ENCODE measurements at places on chromosomes 3 and 15. TPM values are rescaled to one million over a fixed set of nuclear protein-coding genes. Genes with fewer than 3 reads are reported as not detected.
A peak's percentile ranks its signal among the peaks of the same experiment; 100 is the strongest.

The CHRM5 gene
- not detected for total RNA-seq

The CTXND1 gene
- 1.3 TPM for total RNA-seq

The SLC9A9 gene
- 17.0 TPM for total RNA-seq

The SV2B gene
- total RNA-seq, result 1.2 TPM

- no peak for DNase-seq
Observed at GRCh38 chr15:52491472-52491871, 37.2 kb downstream of the MYO5A start.

DNA sequence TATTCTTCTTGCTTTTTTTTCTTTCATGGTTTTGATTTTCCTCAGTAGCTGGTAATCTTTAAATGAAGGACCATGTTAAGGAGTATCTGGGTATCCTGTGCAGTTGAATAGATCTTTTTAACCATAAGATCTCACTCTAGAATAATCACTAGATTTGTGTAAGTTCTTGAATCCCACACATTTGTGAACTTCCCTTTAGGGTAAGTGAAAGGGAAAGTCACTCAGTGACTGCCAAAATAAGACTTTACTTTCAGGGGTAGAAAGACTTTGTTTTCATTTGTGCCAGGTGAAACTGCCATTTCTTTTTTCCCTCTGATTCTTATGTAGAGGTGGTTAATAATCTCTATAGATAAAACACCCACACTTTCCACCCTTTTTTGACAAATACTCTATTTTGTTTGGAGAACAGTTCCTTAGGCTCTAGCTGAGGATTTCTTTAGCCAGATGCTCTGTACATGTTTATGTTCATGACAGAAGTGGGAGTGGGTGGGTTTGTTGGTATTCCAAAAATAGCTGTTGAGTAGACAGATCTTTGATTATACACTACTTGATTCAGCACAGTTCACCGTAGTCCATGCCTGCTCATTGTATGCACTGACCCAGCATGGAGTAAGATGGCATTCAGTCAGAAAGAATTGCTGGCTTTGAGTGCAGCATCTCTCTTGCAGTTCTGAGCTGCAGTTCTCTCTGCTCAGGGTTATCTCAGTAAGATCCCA is 28.5 kb downstream of the LRRC49 start:
- no peak for DNase-seq

DNA sequence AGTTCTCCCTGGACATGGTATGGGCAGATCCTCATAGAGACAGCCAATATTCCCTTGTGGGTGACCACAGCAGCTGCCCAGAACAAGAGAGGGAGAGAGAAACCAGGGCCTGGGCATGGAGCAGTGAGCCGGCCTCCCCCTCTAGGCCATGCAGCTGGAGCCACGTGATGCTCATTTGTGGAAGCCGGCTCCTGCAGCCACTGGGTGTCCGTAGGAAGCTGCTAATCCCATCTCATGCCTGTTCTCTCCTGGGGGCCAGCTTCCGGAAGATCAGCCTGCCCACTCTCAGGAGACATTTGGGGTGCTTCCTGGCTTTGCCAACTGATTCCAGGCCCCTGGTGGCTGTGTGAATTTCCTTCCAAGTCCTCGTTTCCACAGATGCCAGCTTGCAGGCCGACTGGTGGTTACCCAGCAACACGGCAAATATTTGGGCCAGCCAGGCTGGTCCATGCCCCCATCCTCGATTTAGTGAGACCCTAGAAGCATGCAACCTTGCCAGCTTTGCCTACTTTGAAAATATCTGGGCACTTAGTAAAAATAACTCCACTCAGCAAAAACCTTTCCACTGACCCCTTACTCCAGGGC is 55.3 kb downstream of the LINGO1 start:
- no peak for DNase-seq

GRCh38 chr3:45048244-45048643 is 22.1 kb downstream of the CLEC3B start:
- no peak for DNase-seq

GRCh38 chr3:66675366-66675765 is 174.5 kb upstream of the LRIG1 start:
- no peak for DNase-seq

GRCh38 chr15:74795966-74796625 is 14.2 kb downstream of the CSK start:
- DNase-seq, result no peak

DNA sequence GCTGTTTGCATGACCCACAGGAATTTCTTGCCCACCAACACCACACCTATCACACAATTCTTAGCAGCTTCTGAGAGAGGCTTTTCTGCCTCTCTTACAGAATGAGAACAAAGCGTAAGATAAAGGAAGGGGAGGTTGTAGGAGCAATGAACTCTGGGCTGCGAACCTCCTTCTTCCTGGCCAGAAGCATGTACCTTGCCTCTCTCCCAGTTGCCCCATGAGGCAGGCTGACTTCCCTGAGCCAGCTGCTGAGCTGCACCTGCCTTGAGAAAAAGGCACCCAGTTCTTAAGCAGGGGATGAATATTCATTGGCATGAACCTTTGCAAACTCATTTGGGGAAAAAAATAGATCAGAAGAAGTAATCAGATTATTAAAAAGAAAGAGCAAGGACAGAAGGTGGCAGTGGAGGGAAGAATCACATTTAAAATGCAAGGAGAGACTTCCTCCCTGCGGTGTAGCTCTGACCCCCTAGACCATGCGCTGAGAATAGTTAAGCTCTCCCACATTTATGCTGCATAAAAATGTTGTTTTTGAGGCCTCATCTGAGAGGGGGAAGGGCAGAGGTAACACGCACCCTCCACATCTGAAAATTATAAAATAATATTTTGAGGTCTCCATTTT is 304.8 kb downstream of the EPHB1 start:
- no peak for DNase-seq

DNA sequence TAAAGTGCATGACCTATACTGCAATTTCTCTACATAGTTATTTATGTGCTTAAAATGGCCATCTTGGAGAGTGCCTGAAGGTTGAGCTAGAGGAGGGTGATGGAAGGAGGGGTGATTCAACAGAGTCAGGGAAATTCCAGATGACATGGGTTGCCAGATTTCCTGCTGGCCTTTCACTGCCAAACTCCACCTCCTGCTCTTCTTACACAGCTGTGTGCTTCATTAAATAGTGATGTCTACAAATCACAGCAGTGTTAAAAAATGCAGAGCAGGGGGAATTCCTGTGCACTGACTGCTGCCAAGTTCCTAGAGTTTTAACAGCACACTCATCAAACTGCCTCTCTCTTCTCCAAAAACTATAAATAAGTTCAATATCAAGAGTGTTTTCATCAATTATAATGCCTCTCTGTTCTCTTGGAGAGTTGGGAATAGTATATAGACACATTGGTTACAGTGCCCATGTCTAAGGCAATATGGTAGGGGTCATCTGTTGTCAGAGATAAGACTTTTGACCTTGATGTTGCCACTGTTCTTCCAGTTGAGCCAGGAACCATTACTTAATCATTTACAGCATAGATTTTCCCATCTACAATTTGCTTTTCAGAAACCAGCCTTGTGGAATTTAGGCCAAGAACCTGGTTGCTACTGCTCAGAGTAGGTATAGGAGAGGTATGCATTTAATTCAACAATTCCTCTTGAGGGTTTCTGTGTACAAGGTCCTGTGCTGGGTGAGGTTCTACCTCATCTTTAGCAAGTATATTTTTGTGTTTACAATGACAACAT is 79.6 kb downstream of the TP63 start:
- peak; percentile 41 for DNase-seq

DNA sequence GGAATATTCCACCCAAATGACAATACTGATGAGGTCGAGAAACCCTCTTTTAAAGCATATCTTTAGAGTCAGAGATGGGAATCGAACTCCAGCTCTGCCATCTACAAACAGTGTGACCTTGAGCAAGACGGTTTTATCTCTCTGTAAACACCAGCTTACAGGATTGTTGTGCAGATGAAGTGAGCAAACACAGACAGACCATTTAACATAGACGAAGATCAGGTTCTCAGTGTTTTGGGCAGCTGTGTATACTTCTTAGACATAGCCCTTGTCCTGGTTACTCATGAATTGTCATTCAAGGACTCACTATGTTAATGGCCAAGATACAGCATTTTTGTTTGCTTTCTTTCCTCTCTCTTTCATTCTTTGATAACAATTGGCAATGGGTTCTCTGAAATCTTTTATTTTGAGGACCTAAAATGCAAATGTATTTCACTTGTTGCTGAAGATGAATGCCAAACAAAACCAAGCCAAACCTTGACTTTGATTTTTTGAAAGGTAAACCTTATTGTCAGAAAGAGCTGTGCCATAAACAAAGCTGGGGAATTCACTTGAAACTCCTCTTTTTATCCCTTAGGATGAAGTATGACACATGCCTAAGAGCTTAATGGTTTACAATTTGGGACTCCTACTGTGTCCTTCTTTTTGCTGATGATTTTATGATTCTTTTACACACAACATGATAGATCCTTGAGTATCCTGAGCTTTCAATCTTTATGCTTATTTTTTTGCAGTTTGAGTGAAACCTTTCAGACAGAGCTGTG is 250.0 kb upstream of the PDZRN3 start:
- no peak for DNase-seq

GRCh38 chr3:128503751-128504532 is 10.9 kb upstream of the GATA2 start:
- DNase-seq, result no peak

- no peak for DNase-seq
Observed at GRCh38 chr3:43294975-43295374, 8.6 kb downstream of the SNRK start.

DNA sequence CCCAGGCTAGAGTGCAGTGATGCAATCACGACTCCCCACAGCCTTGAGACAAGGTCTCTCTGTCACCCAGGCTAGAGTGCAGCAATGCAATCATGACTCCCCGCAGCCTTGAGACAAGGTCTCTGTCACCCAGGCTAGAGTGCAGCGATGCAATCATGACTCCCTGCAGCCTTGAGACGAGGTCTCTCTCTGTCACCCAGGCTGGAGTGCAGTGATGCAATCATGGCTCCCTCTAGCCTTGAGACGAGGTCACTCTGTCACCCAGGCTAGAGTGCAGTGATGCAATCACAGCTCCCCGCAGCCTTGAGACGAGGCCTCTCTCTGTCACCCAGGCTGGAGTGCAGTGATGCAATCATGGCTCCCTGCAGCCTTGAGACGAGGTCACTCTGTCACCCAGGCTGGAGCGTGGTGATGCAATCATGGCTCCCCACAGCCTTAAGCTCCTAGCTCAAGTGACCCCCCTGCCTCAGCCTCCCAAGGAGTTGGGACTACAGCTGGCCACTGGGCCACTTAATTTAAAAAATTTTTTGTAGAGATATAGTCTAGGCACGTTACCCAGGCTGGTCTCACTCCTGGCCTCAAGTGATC is 26.1 kb downstream of the TFRC start:
- DNase-seq, result peak; percentile 30

DNA sequence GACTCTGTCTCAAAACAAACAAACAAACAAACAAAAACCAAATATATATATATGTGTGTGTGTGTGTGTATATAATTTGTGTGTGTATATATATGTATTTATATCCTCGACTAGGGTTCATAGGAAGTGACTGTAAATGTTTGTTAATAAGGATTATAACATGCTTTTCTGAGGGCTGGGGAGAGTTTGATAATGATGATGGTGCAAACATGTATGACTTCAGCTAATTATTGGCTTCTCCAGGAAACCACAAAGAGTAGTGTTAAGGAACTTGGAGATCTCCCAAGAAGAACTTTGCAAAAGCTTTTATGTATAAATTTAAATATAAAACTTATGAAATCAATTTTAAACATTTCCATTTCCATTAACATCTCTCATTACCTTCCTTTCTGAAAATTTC is 3.9 kb upstream of the OPA1 start:
- no peak for DNase-seq

DNA sequence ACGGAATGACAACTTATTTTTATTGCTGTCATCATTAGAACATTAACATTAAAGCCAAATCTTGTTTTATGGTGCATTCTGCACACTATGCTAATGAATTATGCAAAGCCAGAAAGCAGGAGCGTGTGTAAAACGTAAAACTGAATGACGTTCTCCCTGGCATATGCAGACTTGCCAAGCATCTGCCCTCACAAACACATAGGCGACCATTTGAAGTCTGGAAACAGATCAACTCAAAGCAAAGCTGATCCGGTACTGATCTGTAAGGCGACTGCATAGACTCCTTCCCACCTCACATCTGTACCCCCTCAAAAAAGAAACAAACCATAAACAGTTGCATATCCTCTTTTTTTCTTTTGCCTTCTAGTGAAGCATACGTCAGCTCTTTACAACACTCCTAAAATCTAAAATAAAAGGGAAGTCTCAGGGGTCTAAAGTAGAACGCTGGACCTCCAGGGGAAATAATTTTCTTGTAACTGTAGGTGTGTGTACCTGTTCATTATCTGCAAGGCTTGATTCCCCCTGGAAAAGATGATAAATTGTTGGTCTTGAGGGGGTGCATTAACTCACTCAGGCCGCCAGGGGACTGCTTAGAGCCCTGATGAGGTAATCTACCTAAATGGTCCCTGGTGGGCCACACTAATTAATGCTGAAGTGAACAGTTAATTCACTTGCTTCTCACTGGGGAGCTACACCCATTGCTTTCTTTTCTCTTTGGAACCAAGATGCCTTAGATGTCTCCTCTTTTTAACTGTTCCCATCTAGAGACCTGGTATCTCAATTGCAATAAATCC is 231.4 kb downstream of the CDIN1 start:
- no peak for DNase-seq

DNA sequence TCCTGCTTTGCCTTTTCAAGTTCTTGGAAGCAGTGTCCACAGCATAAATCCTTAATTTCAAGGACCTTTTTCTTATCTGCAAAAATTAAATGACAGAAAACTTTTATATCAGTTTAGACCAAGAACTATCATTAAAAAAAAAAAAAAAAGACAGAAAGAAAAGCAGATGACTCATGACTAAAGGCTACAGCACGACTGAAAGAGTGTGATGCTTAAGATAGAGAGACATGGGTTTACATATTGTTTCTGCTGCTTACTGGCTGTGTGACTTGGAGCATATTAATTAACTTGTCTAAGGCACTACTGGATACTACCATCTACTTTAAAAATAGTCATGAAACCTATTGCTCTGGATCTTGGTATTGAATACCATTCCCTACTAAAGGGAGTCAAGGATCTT is 62.3 kb downstream of the CEP152 start:
- no peak for DNase-seq

GRCh38 chr3:148318240-148318639 is 379.5 kb upstream of the AGTR1 start:
- no peak for DNase-seq

DNA sequence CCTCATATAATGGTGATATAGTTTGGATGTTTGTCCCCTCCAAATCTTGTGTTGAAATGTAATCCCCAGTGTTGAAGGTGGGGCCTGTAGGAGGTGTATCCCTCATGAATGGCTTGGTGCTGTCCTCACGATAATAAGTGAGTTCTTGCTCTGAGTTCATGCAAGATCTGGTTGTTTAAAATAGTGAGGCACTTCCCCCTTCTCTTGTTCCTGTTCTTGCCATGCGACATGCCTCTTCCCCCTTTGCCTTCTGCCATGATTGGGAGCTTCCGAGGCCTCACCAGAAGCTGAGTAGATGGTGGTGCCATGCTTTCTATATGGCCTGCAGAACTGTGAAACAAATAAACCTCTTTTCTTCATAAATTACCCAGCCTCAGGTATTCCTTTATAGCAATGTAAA is 39.2 kb downstream of the REC114 start:
- no peak for DNase-seq
